ENCODE measurements at places on chromosomes 7 and 10.

DNA sequence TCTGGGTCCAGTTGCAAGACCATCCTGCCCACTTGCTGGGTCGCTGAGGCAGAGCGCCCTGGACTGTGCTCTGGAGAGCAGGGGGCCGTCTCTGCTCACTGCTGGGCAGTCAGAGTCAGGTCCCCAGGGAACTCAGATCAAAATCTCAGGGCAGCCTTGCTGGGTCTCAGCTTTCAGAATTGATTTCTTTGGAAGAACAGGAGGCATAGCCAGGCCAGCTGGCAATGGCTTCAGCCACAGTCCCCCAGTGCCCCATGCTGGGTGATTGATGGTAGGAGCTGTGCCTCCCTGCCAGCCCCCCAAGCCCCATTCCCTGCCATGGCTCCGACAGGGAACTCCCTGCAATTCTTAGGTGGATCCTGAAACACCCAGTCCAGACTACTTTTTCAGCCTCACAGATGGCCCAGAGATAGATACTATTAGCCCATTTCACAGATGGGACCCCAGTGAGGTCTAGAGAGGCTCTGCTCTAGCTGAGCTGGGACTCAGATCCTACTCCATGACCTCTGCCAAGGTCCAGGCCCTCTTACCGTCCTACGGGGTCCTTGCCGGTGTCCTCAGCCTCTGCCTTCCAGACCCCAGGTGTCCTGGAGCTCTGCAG is 467 bp downstream of the MMRN2 start:
- H3K36me3 ChIP-seq: peaks cover 4% of the 10 kb centered on the region
- no peak overlapping the region for H3K4me3 ChIP-seq
- DNase-seq: no peak
- H3K27me3 ChIP-seq: no peaks in the 10 kb centered on the region
- no peaks in the 10 kb centered on the region for H3K4me1 ChIP-seq

- no peak overlapping the region for H3K4me3 ChIP-seq
- DNase-seq: no peak
- peaks cover 11% of the 10 kb centered on the region for H3K27me3 ChIP-seq
- no peak overlapping the region for H3K27ac ChIP-seq
These were observed 70.3 kb upstream of the AGK start for GRCh38 chr7:141480953-141481352.

- H3K4me1 ChIP-seq: peaks cover 34% of the 10 kb centered on the region
- H3K27ac ChIP-seq: peak overlapping the region; percentile 57
- no peak for DNase-seq
- H3K36me3 ChIP-seq: peaks cover 35% of the 10 kb centered on the region
- no peaks in the 10 kb centered on the region for H3K27me3 ChIP-seq
These were observed 52.3 kb downstream of the EZH2 start for GRCh38 chr7:148831782-148832181.

DNA sequence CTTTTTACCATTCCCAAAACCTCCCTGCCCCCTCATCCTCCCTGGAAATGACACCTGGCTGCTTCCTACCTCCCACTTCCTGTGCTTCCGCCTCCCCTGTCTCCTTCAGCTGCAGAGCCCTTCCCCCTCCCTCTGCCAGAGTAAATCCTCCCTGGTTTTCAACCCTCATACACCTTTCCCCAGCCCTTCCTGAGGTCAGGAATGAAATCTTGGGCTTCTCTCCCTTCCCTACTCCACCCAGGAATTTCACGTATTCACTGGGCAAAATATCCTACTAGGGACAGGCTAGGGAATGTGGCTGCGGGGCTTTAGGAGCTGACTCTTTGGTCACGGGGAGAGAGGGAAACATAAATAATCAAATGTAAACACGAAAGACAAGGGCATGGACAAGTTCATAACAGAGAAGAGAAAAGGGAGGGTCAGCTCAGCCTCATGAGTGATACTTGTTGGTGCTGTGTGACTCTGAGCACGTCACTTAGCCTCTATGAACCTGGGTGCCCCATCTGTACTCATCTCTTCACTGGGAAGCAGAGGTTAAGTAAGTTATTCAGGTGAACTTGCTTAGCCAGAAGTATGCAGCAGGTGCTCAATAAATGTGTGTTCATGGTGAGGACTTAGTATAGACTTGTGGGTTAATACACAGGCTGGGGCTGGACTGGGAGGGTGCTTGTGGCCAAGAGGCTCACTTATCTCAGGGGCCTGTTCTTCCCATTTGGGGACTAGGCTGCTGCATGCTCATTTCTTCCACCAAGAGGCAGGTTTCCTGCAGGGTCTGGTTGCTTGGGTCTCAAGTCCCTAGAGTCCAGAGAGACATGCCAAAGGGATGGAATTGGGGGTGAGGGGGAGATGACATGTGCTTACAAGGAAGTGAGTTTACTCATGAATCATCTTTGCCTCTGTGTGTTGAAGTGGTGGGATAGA is 10.0 kb upstream of the DUSP5 start:
- no peak overlapping the region for H3K4me3 ChIP-seq
- no peak overlapping the region for H3K27ac ChIP-seq
- peaks cover 7% of the 10 kb centered on the region for H3K36me3 ChIP-seq
- peaks cover 10% of the 10 kb centered on the region for H3K27me3 ChIP-seq
- H3K4me1 ChIP-seq: peaks cover 36% of the 10 kb centered on the region

DNA sequence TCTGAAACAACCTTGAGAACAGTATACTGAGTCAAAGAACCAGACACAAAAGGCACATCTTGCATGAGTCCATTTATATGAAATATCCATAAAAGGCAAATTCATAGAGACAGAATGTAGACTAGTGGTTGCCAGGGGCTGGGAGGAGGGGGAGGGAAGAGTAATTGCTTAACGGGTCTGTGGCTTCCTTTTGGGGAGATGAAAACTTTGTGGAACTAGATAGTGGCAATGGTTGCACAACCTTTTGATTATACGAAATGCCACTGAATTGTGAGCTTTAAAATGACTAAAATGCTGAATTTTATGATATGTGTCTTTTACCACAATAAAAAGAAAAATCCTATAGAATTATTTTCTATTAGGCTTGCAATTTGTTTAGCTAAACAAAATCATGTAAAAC is 16.8 kb downstream of the ADRB1 start:
- peaks cover 37% of the 10 kb centered on the region for H3K27me3 ChIP-seq
- peaks cover 7% of the 10 kb centered on the region for H3K4me1 ChIP-seq
- no peaks in the 10 kb centered on the region for H3K36me3 ChIP-seq

DNA sequence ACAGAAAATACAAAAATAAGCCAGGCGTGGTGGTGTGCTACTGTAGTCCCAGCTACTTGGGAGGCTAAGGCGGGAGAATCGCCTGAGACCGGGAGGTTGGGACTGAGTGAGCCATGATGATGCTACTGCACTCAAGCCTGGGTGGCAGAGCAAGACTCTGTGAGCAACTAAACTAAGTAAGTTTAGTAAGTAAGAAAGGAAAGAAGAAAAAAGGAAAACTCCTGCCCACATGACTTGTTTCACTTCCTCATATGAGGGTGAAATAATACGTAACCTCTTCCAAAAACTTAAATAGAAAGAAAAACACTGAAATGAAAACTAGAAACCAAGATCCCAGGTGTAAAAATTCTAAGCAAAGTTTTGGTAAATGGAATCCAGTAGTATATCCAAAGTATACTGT is 79.6 kb downstream of the LARP4B start:
- peaks cover 45% of the 10 kb centered on the region for H3K4me1 ChIP-seq
- no peak for DNase-seq
- no peak overlapping the region for H3K4me3 ChIP-seq
- peaks cover 58% of the 10 kb centered on the region for H3K36me3 ChIP-seq

GRCh38 chr10:127815147-127815546 is 77.6 kb downstream of the CLRN3 start:
- H3K27ac ChIP-seq: no peak overlapping the region
- no peak for DNase-seq
- H3K27me3 ChIP-seq: peaks cover 3% of the 10 kb centered on the region

GRCh38 chr7:110205899-110206298 is 885.0 kb upstream of the LRRN3 start:
- no peak overlapping the region for H3K4me3 ChIP-seq
- no peak overlapping the region for H3K27ac ChIP-seq
- H3K36me3 ChIP-seq: no peaks in the 10 kb centered on the region
- no peaks in the 10 kb centered on the region for H3K4me1 ChIP-seq
- no peaks in the 10 kb centered on the region for H3K27me3 ChIP-seq

GRCh38 chr10:102629661-102630614 is 14.3 kb upstream of the TRIM8 start:
- peaks cover 4% of the 10 kb centered on the region for H3K36me3 ChIP-seq
- no peak for DNase-seq
- no peaks in the 10 kb centered on the region for H3K27me3 ChIP-seq
- H3K27ac ChIP-seq: no peak overlapping the region
- H3K4me3 ChIP-seq: no peak overlapping the region

DNA sequence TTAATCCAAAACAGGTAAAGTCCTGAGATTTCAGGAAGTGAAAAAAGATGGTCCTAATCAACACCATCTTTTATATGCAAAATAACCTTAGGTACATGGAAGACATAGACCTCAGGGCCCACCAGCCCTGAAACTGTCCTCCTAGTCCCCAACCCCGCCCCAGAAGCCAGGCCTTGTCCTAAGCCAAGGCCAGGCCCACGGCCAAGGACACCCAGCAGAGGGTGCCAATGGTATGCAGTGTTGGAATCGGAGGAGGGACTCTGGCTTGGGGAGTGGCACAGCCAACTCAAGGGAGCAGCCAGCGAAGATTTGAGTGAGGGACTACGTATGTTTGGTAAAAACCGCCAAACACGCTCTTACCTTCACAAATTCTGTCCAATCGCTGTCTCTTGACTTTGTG is 96.7 kb downstream of the ZRANB1 start:
- no peak for DNase-seq
- H3K27ac ChIP-seq: no peak overlapping the region
- H3K4me3 ChIP-seq: no peak overlapping the region
- no peaks in the 10 kb centered on the region for H3K36me3 ChIP-seq
- no peaks in the 10 kb centered on the region for H3K4me1 ChIP-seq

- no peaks in the 10 kb centered on the region for H3K36me3 ChIP-seq
- no peaks in the 10 kb centered on the region for H3K4me1 ChIP-seq
- no peaks in the 10 kb centered on the region for H3K27me3 ChIP-seq
- DNase-seq: no peak
- H3K27ac ChIP-seq: no peak overlapping the region
- no peak overlapping the region for H3K4me3 ChIP-seq
These were observed 318.5 kb downstream of the GPR158 start for GRCh38 chr10:25493122-25493893.

DNA sequence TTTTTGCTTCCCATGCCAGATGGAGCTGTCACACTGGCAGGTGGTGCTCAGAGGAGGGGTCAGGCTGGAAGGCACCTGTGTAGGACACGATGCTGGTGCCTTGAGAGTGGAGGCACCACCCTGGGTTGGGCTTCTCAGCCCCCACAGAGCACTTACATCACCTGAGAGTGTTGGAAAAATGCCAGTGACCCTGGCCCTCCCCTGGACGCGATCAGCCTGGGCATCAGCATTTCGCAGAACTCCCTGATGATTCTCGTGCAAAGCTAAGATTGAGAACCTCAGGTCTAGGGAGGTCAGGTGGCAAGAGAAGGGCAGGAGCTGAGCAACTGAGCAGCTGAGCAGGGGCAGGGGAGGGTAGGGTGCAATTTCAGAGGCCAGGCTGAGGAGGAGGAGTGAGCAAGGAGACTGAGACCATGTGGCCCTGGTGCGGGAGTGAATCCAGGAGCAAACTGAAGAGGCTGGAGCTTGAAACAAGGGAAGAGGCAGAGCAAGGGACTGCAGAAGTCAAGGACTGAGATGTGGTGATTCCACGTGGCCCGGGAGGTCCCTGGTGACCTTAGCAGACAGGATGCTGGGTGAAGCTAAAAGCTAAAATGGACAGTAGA is 24.7 kb upstream of the GRID1 start:
- H3K4me3 ChIP-seq: no peak overlapping the region
- H3K4me1 ChIP-seq: no peaks in the 10 kb centered on the region
- no peak overlapping the region for H3K27ac ChIP-seq

GRCh38 chr10:4846775-4847174 is 20.8 kb downstream of the AKR1E2 start:
- DNase-seq: no peak
- H3K4me1 ChIP-seq: peaks cover 20% of the 10 kb centered on the region
- H3K36me3 ChIP-seq: no peaks in the 10 kb centered on the region
- H3K27ac ChIP-seq: no peak overlapping the region
- H3K27me3 ChIP-seq: no peaks in the 10 kb centered on the region

DNA sequence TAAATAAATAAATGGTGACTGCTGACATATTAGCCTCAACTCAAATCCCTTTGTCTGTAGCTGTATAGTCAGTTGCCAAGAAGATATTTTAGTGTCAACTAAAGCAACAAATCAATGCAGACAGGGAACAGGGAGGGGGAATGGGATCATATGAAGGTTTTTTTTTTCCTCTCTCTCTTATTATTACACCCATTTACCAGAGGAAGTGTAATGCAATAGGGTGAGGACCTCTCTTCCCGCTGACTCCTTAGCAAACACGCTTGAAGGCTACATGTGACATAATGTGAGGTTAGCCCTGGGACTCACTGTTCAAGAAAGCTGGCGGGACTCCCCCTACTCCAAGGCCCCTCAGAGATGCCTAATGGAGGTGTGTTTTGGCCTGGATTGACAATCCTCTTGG is 88.2 kb downstream of the CHRM2 start:
- no peaks in the 10 kb centered on the region for H3K36me3 ChIP-seq
- H3K27ac ChIP-seq: no peak overlapping the region
- H3K4me1 ChIP-seq: no peaks in the 10 kb centered on the region
- no peak overlapping the region for H3K4me3 ChIP-seq
- no peaks in the 10 kb centered on the region for H3K27me3 ChIP-seq
- no peak for DNase-seq

DNA sequence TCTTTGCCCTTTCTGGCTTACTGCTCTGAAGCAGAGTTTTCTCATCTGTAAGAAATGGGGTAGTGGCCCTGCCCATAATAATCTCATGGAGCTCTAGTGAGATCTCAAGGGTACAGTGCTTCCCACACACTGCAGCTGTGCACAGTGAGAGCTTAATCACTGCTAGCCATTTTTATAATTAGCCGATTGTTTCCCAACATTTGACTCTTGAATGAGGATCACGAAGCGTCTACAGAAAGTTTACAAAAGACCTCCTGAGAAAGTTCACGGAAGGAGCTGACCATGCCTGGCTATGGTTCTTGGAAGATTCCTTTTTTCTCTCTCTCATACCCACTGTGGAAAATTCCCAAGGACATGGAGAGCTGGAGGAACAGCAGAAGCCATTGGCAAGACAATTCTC is 70.4 kb downstream of the FAM171A1 start:
- H3K4me1 ChIP-seq: no peaks in the 10 kb centered on the region
- H3K36me3 ChIP-seq: no peaks in the 10 kb centered on the region
- peaks cover 5% of the 10 kb centered on the region for H3K27me3 ChIP-seq
- DNase-seq: no peak

DNA sequence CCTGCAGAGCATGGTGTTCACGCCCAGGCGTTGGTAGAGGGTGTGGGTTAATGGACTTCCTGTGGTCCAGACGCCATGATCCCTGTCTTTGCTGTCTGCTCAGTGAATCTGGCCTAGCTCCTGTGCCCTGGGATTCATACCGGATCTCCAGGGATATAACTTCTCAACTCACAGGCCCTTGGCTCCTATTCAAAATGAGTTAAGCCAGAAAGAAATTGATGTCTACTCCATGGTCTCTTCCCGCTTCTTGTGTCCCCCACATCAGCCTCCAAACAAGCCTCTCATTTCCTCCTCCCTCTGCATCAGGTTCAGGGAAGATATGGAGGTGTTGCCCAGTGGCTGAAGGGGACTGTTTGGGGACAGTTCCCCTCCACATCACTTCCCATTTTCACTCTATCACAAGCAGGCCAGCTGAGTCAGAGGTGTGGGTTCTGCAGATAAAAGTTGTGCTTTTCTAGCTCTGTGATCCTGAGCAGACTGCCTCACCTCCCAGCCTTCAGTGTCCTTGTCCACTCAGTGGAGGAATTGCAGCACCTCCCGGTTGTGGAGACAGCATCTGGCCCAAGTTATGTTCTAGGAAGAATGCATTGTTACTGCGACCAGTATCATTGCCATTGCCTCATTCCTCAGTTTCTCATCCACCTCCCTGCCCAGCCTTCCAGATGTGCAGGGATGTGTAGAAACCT is 22.5 kb downstream of the AKR1E2 start:
- no peak for DNase-seq
- no peak overlapping the region for H3K4me3 ChIP-seq
- no peaks in the 10 kb centered on the region for H3K27me3 ChIP-seq
- peaks cover 20% of the 10 kb centered on the region for H3K4me1 ChIP-seq
